Spinal cord (tissue), 10 donors: ENCODE measurements at places on chromosomes 6 and 20. TPM values are rescaled to one million over a fixed set of nuclear protein-coding genes. Genes with fewer than 3 reads are reported as not detected.
A peak's percentile ranks its signal among the peaks of the same experiment; 100 is the strongest.

Gene GMDS
- total RNA-seq = 87.4 TPM

Gene NKX2-2
- total RNA-seq = 3.0 TPM

Gene BPIFB2
- not detected for total RNA-seq

Gene MTHFD1L
- total RNA-seq = 18.4 TPM

Gene GCNT2
- total RNA-seq = 16.8 TPM

Gene OOEP
- 0.11 TPM for total RNA-seq

DNA sequence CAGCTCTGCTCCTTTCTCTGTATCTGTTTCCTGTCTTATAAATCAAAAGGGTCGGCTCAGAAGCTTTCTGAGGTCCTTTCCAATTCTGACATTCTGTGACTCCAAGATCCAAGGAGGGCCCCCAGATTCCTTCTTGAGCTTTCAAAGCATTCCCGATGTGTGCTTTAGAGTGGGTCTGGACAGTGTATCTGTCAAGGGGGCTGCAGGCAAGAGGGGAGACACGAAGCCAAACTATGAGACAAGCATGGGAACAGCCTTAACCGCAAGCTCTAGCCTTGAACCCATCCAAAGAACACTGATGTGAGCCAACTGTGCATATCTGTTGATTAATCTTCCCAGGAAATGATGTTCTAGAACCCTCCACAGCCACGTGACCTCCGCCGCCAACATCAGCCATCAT is 73.8 kb downstream of the TSHZ2 start:
- DNase-seq = no peak

DNA sequence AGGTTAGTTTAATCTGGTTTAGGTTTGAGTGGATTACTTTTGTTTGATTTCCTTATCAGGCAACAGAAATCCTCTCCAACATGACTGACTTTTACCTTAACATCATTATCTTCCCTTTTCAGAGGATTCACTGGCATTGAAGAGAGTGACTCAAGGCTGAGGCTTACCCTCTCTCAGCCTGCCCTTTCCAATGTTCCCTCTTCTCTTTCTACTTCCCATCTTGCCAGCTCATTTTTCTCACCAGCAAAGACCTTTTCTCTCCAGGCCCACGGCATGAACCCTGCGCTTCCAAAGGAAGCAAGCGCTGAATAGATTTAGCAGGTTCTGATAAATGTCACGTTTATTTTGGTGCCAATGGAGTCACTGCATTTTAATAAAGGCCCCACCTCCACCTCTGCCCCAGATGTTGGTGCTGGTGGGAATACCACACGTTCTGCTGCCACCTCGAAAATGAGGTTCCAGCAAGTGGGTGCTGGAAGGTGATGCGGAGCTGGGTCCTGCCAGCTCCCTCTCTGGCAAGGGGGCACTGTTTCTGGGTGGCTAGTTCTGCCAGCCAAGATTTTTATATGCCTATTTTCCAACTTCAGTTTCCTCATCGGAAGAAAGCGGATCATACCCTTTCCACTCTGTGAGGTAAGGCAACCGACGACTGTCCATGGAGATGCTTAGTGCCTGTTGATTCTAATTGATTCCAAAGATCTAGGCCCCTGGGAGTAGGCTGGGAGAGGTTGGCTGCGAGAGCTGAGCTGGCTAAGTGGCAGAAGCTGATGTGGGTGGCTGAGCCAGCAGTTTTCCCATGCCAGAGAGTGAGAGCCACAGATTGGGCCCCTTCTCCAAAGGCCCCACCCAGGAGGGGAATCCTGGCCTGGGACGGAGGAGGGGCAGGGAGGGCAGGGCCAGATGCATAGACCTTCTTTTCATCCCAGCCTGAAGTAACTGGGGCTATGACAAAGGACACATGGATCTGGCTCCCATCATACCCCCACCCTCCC is 87.7 kb upstream of the MAFB start:
- DNase-seq = no peak

GRCh38 chr6:24659561-24659960 is 7.1 kb downstream of the TDP2 start:
- no peak for DNase-seq

- DNase-seq = peak; percentile 12
Observed at GRCh38 chr6:137705160-137706082, 161.6 kb upstream of the TNFAIP3 start.

DNA sequence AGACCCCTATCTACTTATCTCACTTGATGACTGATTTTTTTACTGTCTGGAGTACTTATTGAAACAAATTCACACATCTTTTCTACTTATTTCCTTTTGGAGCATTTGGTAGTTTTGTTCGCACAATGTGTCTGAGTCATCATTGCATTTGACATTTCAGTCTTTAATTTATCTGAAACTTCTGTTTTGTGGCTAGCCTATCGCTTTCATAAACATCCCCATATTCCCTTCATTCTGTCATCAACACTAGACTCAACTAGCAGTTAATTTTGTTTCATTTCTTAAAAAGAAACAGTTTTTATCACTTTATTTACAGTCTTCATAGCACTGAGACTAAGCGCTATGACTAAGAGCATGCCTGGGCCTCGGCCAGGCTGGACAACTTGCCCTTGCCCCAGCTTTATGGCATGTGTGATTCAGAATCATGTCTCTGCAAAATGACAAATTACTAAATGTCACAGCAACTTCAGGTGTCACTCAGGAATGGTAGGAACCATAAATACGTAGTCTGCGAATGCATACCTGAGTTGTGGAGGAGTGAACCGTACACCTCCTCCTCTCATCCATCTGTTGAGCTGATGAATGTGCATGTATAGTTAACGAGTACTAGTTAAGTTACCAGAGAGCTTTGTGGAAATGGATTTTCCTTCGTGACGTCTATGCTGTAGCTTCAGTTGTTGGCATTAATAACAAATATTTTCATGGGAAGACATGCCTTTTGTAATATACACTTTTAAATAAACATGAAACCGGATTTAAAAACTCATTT is 16.2 kb downstream of the L3MBTL3 start:
- no peak for DNase-seq

- no peak for DNase-seq
Observed at GRCh38 chr6:37467718-37468117, 32.0 kb downstream of the CCDC167 start.

DNA sequence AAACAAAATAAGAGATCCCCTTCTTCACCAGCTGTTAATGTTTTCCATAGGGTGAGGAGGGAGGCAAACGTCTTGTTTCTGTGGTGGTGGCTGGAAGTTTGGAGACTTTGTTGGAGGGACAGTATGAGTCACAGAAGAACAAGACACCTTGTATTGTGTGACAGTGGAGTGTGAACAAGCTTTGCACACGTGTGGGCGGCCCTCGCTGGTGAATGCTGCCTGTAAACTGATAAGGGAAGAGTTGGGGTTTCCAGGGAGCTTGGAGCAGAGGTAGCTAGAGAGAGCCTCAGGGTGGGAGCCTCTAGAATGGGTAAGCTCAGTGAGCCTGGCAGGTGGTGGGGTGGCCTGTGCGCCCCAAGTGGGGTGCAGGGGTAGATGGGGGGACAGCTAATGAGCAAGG is 78.3 kb downstream of the ZDHHC14 start:
- no peak for DNase-seq

- DNase-seq = no peak
Observed at GRCh38 chr6:152697634-152698033, at the start of gene MYCT1. Gene MYCT1 (plus strand): TSS chr6:152697897. CDS start chr6:152697903, 6 bp downstream.

GRCh38 chr20:33684533-33685327 is 1.5 kb downstream of the E2F1 start:
- no peak for DNase-seq

DNA sequence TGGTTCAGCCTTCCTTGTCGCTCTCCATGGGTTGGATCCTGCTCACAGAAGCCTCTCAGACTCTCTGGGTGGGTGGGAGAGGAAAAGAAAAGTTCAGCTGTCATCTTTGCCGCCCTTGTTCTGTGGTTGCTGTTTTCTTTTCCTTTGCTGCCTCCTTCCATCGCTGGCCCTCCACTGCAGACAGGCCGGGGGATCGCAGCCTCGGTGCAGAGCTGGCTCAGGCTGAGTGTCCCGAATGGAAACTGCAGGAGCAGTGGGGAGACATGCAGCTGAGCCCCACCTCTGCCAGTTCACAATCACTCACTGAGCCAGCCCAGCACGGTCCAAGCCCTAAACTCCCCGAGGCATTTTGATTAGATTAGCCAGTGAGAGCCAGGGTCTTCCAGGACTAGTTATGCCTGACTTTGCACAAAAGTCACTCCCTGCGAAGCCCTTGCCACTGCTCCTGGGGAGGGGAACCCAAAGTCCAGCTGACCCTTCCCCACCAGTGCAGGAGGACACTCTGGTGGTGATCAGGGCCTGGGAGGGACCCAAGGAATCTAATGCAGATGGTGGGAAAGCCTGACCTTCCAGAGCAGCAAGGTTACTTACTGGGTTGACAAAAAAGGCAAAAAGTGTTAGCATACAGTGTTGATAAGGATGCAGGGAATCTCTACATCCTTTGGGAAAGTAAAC is 14.0 kb downstream of the NRN1 start:
- DNase-seq = peak; percentile 71

- no peak for DNase-seq
Observed at GRCh38 chr6:151680846-151681432, 126.5 kb upstream of the ESR1 start.

DNA sequence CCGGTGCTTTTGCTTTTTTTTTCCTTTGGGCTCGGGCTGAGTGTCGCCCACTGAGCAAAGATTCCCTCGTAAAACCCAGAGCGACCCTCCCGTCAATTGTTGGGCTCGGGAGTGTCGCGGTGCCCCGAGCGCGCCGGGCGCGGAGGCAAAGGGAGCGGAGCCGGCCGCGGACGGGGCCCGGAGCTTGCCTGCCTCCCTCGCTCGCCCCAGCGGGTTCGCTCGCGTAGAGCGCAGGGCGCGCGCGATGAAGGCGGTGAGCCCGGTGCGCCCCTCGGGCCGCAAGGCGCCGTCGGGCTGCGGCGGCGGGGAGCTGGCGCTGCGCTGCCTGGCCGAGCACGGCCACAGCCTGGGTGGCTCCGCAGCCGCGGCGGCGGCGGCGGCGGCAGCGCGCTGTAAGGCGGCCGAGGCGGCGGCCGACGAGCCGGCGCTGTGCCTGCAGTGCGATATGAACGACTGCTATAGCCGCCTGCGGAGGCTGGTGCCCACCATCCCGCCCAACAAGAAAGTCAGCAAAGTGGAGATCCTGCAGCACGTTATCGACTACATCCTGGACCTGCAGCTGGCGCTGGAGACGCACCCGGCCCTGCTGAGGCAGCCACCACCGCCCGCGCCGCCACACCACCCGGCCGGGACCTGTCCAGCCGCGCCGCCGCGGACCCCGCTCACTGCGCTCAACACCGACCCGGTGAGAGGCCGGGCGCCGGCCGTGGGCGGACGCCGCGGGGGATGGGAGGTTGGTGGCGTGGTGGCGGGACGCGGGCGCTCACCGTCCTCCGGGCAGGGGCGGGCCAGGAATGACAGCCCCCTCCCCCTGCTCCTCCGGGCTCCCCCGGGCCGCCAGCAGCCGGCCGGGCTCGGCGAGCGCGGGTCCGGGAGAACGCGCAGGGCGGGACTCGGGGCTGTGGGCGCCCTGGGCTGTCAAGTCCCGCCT is 606 bp downstream of the ID4 start:
- DNase-seq = peak; percentile 73

- DNase-seq = no peak
Observed at GRCh38 chr6:79184641-79185040, 49.8 kb downstream of the HMGN3 start.
